ENCODE measurements at places on chromosomes 16 and 17.
A peak's percentile ranks its signal among the peaks of the same experiment; 100 is the strongest.

GRCh38 chr17:10251212-10251948, 53.0 kb upstream of the GAS7 start:
- DNase-seq = no peak

DNA sequence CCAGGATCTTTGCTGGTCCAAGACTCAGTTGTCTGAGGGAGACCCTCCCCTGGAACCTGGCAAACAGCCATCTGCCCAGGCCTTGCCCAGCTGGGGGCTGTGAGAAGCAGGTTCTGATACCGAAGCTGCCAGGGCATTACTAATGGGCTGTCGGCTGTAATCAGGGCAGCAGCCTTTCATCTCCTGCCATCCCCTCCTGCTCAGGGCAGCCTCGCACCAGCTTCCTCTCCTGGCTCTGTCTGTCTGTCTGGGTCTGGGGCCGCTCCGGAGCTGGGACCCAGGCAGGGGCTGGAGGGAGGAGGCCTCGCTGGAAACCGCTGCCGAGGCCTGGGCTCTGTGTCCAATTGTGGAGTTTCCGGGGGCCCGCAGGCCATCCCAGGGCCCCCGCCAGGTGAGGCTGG, 21.6 kb upstream of the BRD7 start:
- DNase-seq = no peak

- DNase-seq = peak; percentile 84
These were observed 5.3 kb upstream of the CDR2L start for GRCh38 chr17:74981979-74982662.

DNA sequence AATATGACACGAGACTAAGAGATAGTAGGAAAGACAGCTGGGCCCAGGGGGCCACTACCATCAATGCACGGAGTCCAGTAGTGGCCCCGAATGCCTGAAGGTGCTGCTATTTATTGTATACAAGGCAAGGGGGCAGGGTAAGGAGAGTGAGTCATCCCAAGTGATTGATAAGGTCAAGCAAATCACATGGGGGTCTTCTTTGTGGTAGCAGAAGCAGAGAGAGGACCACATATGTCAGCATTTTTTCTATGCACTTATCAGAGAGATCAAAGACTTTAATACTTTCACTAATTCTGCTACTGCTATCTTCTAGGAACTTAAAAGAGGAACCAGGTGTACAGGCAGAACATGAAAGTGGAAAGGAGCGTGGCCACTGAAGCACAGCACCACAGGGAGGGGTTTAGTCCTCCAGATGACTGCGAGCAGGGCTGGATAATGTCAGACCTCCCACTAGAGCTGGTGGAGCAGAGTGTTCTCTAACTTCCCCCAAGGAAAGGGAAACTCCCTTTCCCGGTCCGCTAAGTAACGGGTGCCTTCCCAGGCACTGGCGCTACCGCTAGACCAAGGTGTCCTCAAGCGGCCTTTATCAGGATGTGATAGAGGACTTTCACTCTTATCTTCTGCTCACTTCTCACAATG, 26.4 kb upstream of the ARL4D start:
- no peak for DNase-seq

DNA sequence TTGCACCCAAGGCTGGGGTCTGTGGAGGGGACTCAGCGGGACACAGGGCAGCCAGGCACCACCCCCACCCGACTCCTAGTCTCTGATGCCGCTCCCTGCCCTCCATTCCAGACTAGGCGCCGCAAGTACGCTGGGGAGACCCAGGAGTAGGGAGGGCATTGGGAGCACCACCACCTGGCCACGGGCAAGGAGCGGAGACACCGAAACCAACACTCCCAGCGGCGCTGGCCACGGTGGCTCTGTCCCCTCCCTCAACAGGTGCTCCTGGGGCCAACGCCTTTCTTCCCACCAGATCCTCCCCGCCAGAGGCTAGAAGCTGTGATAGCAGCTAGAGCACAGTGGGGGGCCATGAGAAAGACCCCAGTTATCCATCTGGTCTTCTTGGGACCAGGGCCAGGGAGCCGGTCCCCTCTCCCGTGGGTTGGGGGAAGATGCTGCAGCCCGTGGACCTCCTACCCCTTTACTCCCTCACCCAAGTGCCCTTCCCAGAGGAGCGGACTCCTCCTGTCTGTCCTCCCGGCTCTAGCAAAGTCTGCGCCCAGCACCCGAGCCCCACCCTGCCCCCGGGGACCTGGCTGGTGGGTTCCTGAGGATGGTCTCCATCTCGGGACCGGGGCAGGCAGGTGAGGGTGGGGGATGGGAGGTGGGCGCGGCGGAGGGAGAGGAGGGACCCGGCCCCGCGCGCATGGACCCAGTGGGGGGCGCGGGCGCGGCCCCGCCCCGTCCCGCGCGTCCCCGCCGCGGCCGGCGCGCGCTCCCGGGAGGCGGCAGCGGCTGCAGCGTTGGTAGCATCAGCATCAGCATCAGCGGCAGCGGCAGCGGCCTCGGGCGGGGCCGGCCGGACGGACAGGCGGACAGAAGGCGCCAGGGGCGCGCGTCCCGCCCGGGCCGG, at the start of gene SYNGR3:
SYNGR3 (plus strand) TSS at position 762 of the 892 bp plus-strand sequence. CDS start 133 bp downstream, outside the sequence.
- no peak for DNase-seq

DNA sequence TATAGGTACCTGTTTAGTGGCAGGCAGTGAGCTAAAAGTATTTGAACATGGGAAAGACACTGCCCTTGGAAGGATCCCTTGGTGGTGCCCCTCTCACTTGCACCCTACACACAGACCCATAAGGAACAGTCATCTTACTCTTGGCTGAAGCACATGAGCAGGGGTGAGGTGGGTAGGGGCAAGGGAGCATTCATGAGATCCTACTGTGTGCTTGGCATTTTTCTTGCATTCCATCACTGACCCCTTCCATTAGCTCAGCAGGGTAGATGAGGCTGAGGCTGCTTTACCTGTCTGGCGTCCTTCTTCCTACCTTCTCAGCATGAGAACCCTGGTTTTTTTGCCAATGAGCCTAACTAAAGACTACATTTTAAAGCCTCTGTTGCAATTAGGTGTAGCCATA, 48.3 kb downstream of the CCT6B start:
- no peak for DNase-seq

- no peak for DNase-seq
These were observed 81.1 kb downstream of the ADAMTS18 start for GRCh38 chr16:77353587-77354263.

DNA sequence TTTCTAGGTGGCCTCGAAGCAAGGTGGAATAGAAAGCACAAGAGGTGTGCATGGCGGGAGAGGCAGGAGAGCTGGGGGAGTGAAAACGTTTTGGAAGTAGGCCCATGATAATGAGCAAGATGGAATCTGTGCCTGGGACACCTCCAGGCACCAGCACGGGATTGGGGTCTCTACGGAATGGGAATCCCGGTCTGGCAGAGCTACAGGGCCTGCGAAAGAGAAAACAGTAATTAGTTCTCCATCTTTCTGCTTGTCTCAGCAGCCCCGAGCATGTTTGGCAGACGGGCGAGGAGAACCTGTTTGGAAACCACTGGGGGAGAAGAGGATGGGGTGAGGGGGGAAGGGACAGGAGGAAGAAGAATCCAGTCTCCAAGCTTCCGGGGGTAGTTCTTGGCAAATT, 258.7 kb downstream of the SOX9 start:
- DNase-seq = no peak

GRCh38 chr17:78924481-78925151, 571 bp downstream of the TIMP2 start:
- DNase-seq = no peak

DNA sequence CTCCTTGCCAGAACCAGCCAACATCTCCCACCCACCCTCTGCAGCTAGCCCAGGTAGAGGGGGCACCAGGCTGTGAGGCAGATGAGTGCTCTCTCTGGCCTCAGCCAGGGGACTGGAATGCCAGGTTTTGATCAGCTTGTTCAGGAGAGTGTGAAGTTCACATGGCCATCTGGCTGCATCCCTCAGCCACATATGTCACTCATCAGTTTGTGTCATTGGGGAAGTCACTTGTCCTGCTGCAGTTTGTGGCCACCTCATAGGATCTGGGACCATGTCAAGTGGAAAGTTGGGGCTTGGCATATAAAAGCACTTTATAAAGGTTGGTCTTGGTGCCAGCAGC, 147.6 kb downstream of the SOCS1 start:
- DNase-seq = no peak

DNA sequence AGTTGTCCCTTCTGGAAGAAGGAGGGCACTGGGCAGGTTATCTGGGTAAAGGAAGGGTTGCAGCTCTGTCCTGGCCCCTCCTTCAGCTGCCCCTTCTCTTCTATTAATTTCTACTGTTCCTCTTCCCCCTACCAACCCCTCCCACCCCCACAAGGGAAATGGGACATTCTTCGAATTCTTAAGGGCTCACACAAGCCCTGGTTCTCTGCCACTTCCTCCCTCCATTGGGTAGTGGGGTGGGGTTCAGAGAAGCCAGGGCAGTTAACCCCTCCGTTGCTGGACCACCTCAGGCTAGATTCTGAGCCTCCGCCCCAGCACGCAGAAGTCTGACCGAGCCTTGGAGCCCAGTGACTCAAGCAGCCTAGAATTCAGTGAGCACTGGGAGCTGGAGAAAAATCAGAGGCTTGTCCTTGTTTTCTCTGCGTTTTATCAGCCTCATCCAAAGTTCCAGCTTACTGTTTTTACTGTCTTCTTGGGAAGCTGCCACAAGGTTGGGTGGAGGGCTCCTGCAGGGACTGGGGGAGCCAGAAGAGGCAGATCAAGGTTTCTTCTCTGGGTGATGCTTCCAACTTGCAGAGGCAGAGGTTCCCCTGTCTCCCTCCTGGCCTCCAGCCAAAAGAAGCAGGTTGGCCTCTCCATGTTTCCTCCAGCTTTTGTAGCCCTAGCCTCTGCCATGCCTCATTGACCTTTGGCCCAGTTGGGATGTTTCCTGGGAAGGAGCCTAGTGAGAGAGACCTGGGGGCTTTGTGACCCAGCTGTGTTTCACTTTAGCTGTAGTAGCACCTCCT, 10.2 kb downstream of the LASP1 start:
- no peak for DNase-seq

- no peak for DNase-seq
These were observed 37.9 kb downstream of the IRF8 start for GRCh38 chr16:85936816-85937215.

GRCh38 chr17:65441053-65441605, 120.3 kb downstream of the AXIN2 start:
- no peak for DNase-seq

DNA sequence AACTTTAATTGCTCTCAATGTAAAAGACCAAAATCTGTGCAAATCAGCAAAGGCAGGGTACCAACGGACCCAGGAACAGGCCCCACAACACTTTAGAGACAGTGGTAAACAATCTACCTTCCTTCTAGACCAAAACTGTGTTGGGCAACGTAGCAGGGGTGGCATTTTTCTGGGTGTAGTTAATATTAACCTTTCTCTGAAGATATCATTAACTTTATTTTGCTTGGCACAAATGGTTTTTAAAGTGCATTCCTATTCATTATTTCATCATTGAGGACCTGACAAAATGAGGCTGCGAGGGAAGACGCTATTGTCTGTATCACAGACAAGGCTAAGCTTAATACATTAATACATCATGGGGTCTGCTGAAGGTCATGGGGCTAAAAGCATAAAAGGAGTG, 37.9 kb upstream of the TRAP1 start:
- DNase-seq = no peak

- no peak for DNase-seq
These were observed 30.4 kb upstream of the ZFP90 start for GRCh38 chr16:68508641-68509240.

GRCh38 chr17:44204441-44204882, 4.8 kb upstream of the ATXN7L3 start:
- DNase-seq = no peak
